ENCODE measurements at places on chromosomes 13 and 19. TPM values are rescaled to one million over a fixed set of nuclear protein-coding genes. Genes with fewer than 3 reads are reported as not detected.

The C5AR1 gene
- 1.5 TPM for polyA plus RNA-seq

GRCh38 chr13:64289702-64290101 is 2874.1 kb upstream of the PCDH20 start:
- DNase-seq, result no peak

- no peak for DNase-seq
These were observed 355.8 kb upstream of the HTR2A start for GRCh38 chr13:47252627-47253026.

- DNase-seq, result no peak
These were observed 24.6 kb downstream of the XPO4 start for GRCh38 chr13:20877902-20878301.

- DNase-seq, result peak; percentile 22
These were observed 330.8 kb downstream of the TBC1D4 start for GRCh38 chr13:75151081-75151643.

DNA sequence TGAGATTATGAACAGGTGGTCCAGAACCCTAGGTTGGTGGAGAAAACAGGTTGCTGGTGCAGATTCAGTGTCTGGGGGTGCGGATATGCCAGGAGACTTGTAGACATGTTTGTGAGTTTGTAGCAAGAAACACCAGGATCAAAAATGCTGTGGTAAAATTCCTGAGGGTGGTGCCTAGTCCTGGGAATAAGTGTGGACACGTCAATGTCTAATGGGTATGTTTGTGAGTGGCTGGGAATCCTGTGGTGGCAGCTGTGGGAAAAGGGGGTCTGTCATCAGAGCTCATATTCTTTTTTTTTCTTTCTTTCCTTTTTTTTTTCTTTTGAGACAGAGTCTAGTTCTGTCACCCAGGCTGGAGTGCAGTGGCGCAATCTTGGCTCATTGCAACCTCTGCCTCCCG is 7.2 kb downstream of the ZNF708 start:
- DNase-seq, result no peak

GRCh38 chr19:51546107-51546649 is 14.7 kb upstream of the SIGLEC6 start:
- DNase-seq, result no peak

GRCh38 chr19:50777830-50778303 is 7.6 kb downstream of the GPR32 start:
- DNase-seq, result no peak

DNA sequence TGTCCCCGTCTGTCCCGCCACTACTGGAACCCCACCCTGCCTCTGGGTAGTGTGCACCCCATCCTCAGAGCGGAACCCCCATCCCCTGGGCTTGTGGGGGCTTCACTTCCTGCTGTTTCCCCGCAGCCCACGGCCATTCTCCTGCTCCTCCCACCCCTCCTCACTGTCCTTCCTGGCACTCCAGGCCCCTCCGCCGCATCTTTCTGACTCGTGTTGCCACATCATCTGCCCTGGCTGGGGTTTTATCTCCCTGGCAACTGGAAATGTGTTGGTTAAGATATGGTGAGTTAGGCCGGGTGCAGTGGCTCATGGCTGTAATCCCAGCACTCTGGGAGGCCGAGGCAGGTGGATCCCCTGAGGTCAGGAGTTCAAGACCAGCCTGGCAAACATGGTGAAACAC is 37.3 kb downstream of the KDM4B start:
- DNase-seq, result no peak

DNA sequence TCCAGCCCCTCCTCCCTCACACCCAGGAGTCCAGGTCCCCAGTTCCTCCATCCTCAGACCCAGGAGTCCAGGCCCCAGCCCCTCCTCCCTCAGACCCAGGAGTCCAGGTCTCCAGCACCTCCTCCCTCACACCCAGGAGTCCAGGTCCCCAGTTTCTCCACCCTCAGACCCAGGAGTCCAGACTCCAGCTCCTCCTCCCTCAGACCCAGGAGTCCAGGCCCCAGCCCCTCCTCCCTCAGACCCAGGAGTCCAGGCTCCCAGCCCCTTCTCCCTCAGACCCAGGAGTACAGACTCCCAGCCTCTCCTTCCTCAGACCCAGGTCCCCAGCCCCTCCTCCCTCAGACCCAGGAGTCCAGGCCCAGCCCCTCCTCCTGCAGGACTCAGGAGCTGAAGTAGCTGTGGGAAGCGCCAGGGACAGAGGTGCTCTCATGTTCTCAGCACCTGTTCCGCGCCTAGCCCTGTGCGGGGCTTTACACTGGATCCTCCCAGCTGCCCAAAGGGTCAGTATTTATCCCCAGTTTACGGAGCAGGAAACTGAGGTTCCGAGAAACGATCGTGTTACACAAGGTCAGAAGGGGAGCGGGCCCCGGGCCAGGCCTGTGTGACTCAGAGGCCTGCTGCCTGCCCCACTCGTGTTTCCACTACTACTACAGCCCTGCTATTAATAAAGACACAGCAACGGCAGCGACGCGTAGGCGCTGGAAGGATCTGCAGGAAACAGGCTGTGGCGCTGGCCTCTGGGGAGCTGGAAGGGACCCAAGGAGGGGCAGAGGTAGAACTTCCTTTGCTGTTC is 1.7 kb upstream of the SBK3 start:
- DNase-seq, result peak; percentile 72

- DNase-seq, result no peak
These were observed 239.1 kb downstream of the KLF12 start for GRCh38 chr13:73894995-73895571.

GRCh38 chr19:6239871-6240676 is 39.7 kb downstream of the MLLT1 start:
- DNase-seq, result no peak
